ENCODE measurements at places on chromosomes 3 and 15.

GRCh38 chr15:89455535-89455934 is 40.8 kb downstream of the RHCG start:
- DNase-seq = no peak

DNA sequence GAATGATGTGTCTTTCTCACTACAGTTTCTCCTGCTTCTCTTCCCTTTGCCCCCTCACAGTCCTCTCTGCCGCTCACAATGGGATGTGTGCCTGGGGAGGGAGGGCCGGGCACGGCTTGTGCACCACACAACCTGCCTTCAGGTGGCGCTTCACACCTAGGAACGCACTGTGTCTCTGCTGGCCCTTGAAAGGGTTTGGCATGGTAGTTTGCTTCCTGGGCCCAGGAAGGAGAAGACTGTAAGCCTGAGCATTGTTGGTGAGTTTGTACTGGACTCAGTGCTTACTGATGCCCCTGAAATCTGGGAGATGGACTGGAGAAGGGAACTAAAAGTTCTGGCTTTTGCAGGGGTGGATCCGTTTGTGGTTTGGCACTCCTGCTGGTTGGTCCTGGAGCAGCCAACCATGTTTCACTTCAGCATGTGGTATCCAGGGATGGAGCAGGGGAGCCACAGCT is 9.2 kb downstream of the ALPK3 start:
- no peak for DNase-seq

DNA sequence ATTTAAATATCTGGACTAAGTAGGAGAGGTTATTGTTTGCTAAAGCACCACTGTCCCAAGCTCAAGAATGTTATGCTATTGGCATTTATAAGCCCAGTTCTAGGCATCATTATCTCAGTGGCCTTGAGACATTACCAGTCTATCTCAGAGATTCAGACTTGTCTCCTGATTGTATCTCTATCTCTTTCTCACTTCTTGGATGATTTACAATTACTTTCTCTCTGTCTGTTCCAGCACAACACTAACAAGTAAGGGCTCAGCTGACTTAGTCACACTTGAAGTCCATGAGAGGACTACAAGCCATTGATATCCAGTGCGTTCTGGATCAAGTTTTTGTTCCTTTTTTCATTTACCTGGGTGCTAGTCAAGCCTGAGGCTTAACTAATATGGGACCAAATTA is 60.2 kb downstream of the TRIM69 start:
- no peak for DNase-seq

- no peak for DNase-seq
Observed at GRCh38 chr15:29457729-29458128, 188.1 kb upstream of the NSMCE3 start.

DNA sequence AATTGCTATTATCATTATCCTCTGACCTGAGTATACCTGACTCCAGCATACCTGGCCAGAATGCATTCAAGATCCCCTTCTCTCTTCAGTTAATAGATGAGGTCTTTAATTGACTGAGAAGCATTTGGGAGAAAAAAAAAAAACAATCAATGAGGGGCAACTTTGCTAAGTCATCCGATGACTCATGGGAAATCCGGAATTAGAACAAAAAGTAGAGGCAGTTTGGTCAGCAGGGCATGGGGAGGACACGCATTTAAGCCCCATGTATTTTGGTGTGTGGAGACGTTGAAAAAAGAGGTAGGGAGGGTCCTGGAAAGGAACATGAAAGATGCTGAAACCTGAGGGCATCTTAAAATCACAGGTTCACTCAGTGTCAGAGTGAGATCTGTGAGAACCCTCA is 256.2 kb downstream of the RORA start:
- peak; percentile 92 for DNase-seq

GRCh38 chr3:13140596-13140995 is 67.4 kb upstream of the IQSEC1 start:
- DNase-seq = no peak

DNA sequence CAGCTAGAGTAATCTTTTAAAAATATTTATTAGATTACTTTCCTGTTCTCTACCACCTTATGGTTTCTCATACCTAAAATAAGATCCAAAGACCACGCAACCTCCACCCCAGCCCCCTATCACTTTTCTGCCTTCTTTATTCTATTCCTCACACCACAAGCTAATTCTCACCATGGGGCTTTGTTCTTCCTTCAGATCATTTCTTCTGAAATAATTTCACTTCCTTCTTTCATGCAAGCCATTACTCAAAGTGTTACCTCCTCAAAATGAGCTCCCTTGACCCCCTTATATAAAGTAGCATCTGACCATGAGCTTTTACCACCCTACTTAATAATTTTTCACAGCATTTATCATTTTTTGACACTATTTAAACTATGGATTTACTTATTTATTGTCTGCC is 233.2 kb upstream of the TMCO5A start:
- DNase-seq = no peak

DNA sequence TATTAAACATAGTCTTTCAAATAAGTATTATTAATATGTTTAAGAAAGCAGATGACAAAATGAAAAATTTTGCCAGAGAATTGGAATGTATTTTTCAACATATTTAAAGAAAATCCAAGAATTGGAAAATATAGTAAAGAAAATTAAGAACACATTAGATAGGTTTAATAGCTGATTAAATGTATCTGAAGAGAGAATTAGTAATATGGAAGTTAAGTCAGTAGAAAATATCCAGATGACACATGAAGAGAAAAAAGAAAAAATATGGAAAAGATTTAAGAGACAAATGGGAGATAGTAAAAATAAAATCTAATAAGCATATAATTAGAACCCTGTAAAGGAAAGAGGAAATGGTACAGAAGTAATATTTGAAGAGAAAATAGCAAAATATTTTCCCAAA is 18.0 kb upstream of the POMGNT2 start:
- no peak for DNase-seq

GRCh38 chr3:122058294-122058693 is 3.1 kb downstream of the CD86 start:
- no peak for DNase-seq

GRCh38 chr3:158703566-158703965 is 28.7 kb downstream of the RARRES1 start:
- DNase-seq = no peak

- DNase-seq = no peak
Observed at GRCh38 chr3:118766306-118766669, 268.4 kb downstream of the IGSF11 start.

GRCh38 chr15:51888593-51889195 is 59.2 kb downstream of the TMOD3 start:
- DNase-seq = no peak

DNA sequence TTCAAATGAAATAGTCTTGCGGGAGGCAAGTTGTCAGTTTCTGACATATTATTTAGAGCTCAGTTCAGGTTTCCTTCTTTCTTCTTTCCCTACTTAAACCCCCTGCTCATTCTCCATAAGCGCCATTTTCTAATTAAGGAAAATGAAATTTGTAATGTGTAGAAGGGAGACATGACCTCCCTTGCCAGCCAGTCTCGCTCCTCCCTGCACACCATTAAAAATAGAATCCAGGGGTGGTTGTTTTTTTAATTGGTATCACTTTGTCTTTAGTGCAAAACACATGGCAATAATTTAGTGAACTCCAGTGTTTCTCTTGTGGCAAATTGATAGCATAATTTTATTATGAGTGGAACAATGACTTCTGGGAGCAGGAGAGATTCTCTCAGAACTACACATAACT is 160.1 kb downstream of the MEIS2 start:
- DNase-seq = no peak

GRCh38 chr3:61780016-61780415 is 218.6 kb downstream of the PTPRG start:
- DNase-seq = peak; percentile 65

DNA sequence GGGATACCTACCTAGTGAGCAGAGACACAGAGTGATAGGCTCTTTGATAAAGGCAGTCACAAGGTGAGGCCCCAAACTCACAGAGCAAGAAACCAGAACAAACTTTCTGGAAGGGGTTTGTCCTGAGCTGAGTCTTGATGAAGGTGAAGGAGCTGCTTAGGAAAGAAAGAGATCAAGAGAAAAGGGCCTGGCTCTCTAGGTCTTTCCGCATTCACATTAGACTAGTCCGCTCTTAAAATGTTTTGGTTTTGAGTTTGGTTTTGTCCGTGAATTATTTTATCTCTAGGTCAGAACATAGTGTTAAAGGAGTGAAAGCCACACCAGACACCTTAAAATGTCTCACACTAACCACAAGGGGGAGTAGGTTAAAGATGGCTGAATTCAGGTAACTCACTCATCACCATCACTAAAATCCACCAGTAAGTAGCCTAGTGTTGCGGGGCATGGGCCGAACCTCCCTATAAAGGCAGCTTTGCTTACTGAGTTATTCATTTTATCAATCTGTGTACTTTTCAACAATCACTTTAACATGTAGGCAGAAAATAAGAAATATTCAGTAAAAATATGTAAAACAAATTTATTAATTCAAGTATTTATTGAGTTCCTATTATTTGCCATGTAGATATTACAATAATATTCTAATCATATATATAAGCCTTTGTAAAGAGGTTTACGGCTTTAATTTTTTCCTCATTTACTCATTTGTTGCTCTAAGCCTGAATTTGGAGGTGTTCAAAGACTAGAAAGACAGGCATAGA is 121.5 kb upstream of the TSC22D2 start:
- DNase-seq = peak; percentile 55

DNA sequence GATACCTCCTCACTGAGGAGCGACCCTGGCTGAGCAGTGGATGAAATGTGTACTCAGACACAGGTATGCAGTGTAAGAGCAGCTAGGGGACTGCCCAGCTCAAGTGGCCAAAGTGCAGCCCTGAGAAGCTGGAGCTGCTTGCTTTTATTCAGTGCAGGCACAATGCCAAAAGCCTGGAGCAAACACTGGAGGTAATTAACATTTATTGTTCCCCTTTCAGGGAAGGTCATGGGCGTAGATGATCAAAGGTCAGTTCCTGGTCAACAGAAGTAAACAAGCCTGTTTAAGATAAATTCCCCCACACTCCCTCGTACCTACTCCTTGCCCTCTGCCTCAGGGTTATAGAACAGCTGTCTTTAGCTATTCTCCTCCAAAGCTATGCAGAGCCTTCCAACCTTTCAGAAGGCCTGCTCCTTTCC is 17.5 kb downstream of the PLA2G4F start:
- DNase-seq = no peak

GRCh38 chr3:62445275-62445674 is 71.9 kb upstream of the FEZF2 start:
- peak; percentile 17 for DNase-seq

GRCh38 chr15:38652998-38653397 is 88.4 kb upstream of the RASGRP1 start:
- no peak for DNase-seq

- no peak for DNase-seq
Observed at GRCh38 chr3:183830187-183830586, 4.8 kb upstream of the MAP6D1 start.

DNA sequence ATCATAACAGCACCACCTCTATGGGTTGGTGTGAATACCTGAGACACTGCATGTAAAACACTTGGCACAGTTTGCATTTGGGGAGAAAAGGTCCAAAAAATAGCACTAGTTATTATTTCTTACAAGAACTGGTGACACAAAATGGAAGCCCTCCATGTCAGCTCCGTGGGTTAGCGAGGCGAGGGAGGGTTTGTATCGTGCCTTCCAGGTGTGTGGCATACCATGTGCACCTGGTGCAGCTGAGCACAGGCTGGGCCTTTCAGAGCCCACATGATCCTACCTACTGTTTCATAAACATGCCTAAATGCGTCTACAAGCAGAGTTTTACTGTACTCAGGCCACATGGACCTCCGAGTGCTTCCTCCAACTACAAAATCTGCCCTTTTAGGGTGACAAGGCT is 5.6 kb downstream of the CXCR6 start:
- no peak for DNase-seq

- DNase-seq = peak; percentile 92
Observed at GRCh38 chr15:33104212-33104611, 90.3 kb downstream of the FMN1 start.

DNA sequence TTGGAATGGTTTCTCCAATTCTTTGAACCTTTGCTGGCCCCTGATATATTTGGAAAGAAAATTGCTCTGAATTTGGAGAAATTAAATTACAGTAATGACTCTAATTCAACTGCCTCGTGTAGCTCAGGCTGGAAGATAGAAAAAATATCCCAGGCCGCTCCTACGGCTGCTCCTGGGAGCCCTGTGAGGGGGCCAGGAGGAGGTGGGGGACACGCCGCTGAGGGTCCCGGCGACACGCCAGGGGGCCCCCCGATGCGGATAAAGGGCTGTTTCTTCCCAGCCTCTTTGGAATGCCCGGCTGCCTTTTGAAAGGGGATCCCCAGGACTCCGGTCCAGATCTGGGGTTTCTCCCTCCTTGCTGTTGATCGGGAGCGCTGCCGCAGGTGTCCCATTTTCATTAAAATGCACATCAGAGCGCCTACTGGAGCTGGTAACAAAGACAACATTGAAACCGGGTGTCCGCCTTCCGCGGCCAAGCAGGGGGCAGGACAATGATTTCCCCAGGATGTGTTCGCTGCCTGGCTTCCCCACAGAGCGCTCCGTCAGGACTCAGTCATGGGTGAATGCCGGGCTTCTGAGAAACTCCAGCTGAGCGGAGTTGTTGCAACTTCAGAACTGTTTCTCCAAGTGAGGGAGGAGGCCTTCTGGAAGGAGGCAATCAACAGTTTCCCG is 200.1 kb upstream of the KBTBD8 start:
- peak; percentile 57 for DNase-seq

DNA sequence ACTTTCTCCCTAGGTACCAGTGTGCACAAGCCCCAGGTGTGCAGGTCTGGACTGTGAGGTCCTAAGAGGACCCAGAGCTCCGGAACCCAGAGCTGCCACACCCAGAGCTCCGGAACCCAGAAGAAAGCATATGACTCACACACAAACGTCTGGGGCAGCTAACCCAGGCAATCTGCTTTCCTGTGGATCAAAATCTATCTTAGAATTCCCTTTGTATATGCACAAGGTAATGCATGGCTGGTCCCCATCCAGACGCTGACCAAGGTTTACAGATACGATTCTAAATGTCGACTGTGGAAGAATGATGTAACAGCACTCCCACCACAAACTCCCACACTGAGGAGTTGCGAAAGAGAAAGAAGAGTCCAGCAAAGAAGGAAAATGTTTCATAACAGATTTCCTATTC is 15.7 kb downstream of the KCNMB2 start:
- peak; percentile 17 for DNase-seq

GRCh38 chr3:8738639-8739038 is 5.0 kb downstream of the CAV3 start:
- no peak for DNase-seq

GRCh38 chr3:25548836-25549235 is 115.9 kb downstream of the TOP2B start:
- peak; percentile 57 for DNase-seq

DNA sequence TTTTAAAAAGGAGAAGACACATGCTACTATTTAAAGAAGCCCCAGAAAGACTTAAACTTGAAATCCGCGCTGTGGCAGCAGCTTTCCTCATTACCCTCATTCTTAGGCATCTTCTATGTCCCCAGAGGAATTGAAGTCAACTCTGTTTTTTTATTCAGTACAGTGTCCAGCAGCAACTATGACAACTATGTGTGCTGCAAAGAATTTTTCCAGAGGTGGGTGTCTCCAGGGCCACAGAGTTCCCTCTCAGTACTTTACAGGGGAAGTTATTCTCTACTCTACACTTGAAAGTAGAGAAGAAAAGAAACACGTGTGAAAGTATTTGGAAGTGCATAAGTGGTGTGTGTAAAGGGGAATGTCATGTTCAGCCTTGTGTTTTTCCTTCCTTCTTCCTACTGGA is 32.0 kb downstream of the GATM start:
- no peak for DNase-seq
